Epithelial cell of umbilical artery (primary cell): ENCODE measurements at places on chromosomes 16 and 17. TPM values are rescaled to one million over a fixed set of nuclear protein-coding genes. Genes with fewer than 3 reads are reported as not detected.

Gene PTX4
- total RNA-seq, result not detected in 2 replicates

Gene ZNF19
- 1.8 and 2.3 TPM in 2 replicates for total RNA-seq

Gene TNFRSF17
- not detected in 2 replicates for total RNA-seq

Gene ZMYND15
- total RNA-seq, result not detected in 2 replicates

Gene ITGB3
- total RNA-seq, result 33.7 and 68.9 TPM in 2 replicates

Gene TEDC2
- 7.4 and 9.1 TPM in 2 replicates for total RNA-seq

Gene ETV4
- total RNA-seq, result 5.8 and 13.3 TPM in 2 replicates

Gene IGFBP4
- 122 and 144 TPM in 2 replicates for total RNA-seq

Gene TMEM114
- not detected in 2 replicates for total RNA-seq

Gene FBXL16
- total RNA-seq, result 0.32 TPM in 1 of 2 replicates, not detected in the other

Gene TAC4
- total RNA-seq, result not detected in 2 replicates

Gene SLC16A5
- 8.8 and 16.9 TPM in 2 replicates for total RNA-seq

Gene RNF43
- 0.15 TPM in 1 of 2 replicates, not detected in the other for total RNA-seq

Gene FKBP10
- total RNA-seq, result 101 and 164 TPM in 2 replicates

Gene ITGB4
- 0.97 and 2.3 TPM in 2 replicates for total RNA-seq

Gene GCGR
- not detected in 2 replicates for total RNA-seq

Gene EPOP
- total RNA-seq, result 1.5 and 4.2 TPM in 2 replicates
